IPS DF 19.7 (cell line): ENCODE measurements at places on chromosomes 7 and 10.

DNA sequence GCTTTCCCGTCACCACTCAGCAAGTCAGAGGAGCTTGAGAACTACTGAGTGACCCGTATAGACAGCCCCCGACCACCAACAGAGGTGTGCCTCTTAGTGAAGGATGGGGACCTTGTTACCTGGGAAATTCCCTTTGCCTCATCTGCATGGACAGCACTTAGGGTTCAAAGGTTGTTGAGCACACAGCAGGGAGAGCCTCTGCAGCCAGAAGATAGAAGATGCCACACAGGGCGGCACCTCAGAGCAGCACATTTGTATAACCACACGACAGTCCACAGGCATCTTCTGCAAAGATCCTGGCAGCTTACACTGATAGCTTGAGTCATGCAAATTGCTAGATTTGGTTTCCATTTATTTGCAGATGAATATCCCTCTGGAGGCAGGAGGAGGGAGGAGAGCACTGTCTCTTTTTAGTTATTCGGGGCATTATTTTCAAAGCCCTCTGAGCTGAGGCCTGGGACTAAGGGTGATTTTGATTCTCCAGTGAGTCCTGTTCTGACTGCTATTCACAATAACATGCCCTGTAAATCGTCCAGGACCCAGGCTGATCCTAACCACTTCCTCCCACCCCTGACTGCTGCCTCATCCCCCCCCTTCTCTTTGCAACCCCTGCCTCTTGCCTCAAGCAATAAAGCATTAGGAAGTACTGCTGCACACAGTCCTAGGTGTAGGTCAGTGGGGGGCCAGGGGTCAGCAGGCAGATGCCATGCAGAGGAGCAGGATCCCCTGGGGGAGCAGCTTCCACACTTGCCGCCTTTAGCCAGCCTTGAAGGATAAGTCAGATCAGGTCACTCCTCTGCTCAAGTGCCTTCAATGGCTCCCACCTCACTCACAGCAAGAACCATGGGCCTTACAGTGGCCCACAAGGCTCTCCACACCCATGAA lies 24.6 kb upstream of the INMT start:
- no peak for DNase-seq

GRCh38 chr10:23031318-23031717 lies 64.1 kb upstream of the MSRB2 start:
- no peak for DNase-seq

GRCh38 chr7:2601065-2601464 lies 30.7 kb upstream of the TTYH3 start:
- no peak for DNase-seq

DNA sequence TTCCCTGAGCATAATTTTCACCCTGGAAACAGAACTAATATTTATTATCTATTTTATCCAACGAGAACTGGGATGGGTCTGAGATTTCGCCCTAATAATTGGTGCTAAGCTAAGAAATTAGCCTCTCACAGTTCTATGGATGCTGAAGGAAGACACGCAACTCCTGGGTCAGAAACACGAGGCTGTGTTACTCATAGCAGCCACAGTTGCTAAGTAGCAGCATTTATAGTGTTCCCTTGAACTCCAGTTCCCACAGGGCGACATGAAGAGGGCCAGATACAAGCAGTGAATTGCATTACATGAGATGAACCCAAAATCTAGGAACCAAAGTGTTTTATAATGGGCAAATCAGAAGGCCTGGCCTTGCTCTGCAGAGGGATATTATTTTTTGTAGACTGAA lies 109.8 kb upstream of the AGR3 start:
- DNase-seq, result no peak

DNA sequence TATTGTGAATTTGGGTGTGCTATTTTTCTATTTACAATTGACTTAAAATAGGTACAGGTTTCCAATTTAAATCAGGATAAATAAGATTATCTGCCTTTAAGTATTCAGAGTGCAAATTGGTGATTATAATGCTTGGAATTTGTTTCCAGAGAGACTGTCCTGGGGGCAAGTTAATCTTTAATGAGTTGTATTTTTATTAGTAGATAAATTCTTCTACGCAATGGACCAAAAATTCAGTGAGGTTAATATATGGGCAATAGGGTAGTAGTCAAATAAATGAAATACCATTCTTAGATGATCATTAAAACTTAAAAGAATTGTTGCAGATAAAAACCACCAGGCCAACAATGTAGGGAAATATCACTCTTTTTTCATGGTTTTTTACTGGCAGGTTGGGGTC lies 3.4 kb downstream of the BICC1 start:
- DNase-seq, result no peak

DNA sequence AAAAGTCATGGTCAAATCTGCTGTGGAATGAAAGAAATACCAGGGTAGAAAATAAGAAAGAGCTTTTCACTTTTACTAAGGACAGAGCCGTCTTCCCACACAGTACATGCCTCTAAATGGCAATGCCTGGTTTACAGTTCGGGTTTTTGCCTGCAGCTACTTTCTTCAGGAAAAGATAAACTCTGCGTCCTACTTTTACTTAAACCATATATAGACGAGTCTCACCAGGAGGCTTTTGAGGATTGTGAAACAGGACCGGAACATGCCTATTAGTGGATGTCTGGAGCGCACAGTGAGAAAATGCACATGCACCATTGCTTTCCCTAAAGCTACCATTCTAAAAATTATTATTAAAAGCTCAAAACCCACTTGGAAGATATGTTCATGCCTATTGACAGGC lies 70.5 kb downstream of the KLF6 start:
- no peak for DNase-seq

DNA sequence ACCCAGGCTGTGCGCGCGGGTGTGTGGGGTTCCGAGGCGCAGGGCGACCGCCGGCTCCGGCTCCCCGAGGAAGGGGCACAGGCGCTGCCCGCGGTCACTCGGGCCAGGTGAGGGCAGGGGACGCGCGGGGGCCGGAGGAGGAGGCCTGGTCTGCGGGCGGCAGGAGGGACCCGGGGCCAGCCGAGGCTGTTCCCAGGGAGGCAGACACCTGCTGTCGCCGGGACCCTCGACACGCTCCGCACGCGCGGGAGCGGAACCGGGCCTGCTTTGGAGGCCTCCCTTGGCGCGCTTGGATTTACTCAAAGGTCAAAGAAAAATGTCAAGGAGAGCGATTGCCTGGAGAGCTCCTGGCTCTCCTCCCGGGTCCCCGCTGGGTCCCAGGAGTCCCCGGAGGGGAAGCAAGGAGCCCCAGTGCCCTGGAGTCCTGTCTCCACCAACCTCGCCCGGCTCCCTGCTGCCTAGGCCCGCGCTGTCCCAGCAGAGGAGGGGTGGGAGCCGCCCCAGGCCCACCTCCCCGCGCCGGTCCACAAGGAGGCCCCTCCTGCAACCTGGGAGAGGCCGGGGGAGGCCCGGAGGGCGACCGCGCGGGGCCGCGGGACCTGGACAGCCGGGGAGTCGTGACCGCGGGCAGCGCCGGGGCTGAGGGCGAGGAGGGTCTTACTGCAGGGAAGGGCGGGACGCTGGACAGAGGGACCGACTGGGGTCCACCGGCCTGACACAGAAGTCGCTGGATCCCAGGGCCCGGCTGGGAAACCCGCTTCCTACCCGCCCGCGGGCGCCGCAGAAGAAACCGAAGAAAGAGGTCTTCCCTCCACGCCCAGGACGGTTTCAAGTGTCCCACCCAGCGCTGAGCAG lies 348.9 kb downstream of the DNAJB6 start:
- DNase-seq, result no peak

GRCh38 chr7:111931016-111931517 lies 275.1 kb downstream of the DOCK4 start:
- no peak for DNase-seq

DNA sequence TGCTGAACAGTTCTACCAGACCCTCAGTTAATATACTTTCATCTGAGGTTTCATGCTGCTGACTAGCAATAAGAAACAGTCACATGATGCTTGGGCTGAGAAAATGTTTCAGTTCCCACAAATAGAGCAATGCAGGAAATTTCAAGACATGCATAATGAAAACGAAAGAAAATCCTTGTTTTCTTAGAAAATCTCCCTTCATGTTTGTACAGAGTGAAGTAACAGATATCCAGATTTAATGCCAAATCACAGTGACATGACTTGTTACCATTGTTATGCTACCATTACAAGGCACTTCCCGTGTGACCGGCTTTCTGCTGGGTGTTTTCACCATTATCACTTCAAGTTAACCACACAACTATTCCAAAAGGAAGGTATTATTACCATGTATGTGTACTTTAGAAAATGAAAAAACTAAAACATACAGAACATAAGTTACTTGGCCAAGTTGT lies 121.7 kb downstream of the DOCK4 start:
- no peak for DNase-seq

DNA sequence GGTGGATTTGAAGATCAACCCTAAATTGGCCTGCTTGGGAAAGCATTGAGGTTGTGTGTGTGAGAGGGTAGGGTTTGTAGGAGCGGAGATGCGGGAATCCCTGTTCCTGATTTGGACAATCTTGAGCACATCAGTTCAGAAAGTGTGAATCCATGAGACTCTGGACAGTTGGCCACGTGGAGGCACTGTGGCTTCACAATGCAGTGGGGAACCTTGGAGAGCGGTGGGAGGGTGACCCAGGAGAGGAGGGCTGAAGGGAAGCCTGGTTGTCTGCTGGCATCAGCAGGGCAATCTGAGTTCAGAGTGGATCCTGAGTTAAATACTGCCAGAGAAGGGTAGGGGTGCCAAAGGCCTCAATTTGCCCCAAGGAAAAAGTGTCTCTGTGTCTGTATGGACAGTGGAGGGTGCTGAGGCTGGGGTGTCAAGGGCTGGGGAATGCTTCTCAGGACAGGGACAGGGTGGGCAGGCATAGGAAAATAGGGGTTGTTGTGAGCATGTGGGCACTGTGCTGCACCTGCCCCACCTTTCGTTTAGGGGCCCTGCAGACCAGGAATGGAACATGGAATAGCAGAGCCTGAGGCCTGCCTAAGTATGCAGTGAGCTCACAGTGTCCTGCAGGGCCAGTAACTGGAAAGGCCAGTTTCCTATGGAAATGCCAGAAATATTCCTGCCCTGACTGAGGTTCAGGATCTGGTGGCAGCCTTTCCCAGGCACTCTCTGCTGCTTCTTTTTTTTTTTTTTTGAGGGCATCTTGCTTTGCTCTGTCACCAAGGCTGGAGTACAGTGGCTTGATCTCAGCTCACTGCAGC lies 162.9 kb upstream of the PRSS58 start:
- no peak for DNase-seq

GRCh38 chr7:105985672-105986215 lies 22.7 kb downstream of the CDHR3 start:
- DNase-seq, result no peak

GRCh38 chr7:72925546-72926120 lies 738 bp downstream of the POM121 start:
- no peak for DNase-seq

GRCh38 chr10:32367793-32368453 lies 21.0 kb upstream of the EPC1 start:
- no peak for DNase-seq

DNA sequence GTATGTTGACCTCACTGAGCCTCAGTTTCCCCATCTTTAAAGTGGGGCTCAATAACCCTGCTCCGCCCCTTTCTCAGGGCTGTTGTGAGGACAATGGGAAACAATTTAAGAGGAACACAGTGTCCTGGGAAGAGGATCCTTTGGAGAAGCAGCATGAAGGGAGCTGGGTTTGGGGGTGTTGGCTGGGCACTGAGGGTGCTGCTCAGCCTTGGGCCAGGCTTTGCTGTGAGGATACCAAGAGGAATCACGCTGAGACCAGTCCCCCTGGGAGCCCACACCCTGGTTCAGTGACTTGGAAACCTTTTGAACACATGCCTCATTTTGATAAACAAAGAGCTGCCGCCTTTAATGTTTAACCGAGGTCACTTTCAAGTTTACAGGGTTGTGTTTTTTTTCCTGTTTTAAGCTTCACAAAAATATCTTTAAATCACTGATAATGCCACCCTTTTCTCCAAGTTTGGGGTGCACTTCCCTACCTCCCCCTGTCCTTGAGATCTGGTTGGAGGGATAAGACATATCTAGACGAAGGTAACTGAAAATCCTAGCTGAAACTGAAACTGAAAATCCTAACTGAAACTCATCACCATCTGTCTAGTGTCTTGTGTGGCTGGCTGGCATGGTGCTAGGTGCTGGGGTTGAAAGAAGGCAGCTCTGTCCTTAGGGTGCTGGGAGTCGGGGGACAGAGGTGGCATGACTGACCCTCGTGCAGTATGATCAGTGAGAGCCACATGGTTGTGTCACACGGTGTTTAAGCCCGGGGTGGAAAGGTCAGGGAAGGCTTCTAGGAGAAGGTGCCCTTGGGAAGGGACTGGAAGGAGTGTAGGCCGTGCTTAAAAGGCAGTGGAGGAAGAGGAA lies 27.7 kb downstream of the ZNF775 start:
- DNase-seq, result no peak

DNA sequence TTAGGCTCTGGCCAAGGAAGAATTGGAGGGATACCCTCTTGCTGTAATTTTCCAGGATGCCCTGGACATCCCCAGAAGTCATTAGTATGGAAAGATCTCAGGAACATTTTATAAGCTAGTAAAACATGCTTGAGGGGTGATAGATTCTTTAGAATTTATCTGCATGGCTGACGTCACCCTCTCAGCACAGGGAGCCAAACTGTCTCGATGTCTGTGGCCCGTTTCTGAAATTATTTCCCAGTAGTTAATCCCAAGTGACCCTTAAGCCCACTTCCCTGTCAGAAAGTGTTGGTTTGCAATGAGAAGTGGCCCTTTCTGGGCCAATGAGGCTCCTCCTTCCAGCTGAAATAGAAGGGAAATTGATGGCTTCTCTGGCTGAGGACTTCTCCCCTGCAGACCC lies 184.5 kb upstream of the BMPER start:
- DNase-seq, result no peak

- DNase-seq, result no peak
Measured at GRCh38 chr10:121270906-121271305, 327.3 kb downstream of the FGFR2 start.

- DNase-seq, result no peak
Measured at GRCh38 chr7:11332865-11333228, 359.2 kb downstream of the PHF14 start.

DNA sequence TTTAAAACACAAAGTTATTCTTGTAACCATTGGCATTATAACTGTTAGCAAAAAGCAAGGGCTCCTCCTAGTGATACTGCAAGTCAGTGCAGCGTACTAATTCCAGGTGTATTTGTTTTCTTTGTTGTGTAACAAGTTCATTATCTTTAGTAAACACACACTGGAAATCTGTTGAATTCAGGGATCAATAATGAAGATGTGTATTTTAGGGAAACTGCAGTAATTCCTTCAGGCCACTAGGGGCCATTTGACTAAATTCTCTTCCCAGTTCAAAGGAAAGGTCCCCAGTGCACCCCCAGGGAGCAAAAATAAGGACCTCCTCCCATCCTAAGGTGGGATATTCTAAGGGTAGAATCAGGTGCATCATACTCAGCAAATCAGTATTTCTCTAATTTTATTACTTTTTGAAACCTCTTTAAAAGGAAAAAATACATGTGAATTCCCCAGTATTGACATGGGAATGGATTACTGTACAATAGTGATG lies 158.6 kb upstream of the LYZL1 start:
- DNase-seq, result no peak

DNA sequence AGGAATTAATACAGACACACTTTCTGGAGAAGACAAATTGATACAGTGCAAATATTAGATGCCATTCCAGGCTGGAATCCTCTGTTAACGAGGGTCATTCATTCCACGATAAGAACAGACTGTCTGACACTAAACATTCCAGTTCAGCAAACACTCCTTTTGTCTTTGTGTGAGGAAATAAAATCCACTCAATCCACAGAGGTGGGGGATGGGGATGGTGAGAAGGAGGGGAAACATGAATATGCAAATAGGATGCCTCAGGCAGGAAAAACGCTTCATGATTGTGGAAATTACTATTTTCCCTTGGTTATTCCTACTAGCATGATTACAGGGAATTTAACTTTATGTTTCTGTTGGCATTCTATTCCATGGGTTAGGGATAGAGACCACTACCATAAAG lies 196.9 kb upstream of the CDCA7L start:
- no peak for DNase-seq

GRCh38 chr10:70558871-70559810 lies 43.4 kb downstream of the PRF1 start:
- no peak for DNase-seq
